ENCODE measurements at places on chromosomes 5 and 9.

GRCh38 chr5:87579678-87580077 lies 166.9 kb upstream of the CCNH start:
- DNase-seq = no peak

- DNase-seq = no peak
Observed at GRCh38 chr5:155532621-155533311, 519.2 kb downstream of the KIF4B start.

DNA sequence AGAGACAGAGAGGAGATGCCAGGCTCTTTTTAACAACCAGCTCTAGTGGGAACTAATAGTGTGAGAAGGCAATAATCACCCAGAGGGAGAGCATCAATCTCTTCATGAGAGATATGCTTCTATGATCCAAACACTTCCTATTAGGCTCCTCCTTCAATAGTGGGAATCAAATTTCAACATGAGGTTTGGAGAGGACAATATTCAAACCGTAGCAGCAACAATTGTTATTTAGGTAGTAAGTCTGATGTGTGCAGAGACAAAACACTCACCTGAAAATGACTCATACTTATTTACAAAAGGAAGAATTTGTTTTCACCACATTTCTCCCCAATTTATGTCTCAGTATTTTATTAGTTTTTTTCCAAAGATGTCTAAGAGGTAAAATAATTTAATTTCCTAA lies 144.3 kb downstream of the ST8SIA4 start:
- DNase-seq = no peak

GRCh38 chr9:121364077-121364476 lies 6.0 kb downstream of the STOM start:
- no peak for DNase-seq

- DNase-seq = no peak
Observed at GRCh38 chr5:142853682-142854081, 83.5 kb downstream of the ARHGAP26 start.

DNA sequence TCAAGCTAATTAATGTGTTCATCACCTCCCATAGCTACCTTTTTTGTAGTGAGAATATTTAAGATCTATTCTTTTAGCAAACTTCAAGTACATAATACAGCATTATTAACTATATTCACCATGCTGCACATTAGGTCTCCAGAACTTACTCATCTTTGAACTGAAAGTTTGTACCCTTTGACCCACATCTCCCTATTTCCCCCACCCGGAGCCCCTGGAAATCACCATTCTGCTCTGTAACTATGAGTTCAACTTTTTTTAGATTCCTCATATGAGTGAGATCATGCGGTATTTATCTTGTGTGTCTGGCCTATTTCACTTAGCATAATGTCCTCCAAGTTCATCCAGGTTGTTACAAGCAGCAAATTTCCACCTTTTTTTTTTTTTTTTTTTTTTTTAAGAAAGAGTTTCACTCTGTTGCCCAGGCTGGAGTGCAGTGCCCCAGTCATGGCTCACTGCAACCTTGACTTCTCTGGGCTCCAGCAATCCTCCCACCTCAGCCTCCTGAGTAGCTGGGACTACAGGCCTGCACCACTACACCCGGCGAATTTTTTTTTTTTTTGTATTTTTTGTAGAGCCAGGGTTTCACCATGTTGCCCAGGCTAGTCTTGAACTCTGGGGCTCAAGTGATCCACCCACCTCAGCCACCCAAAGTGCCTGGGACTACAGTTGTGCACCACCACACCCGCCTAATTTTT lies 100.4 kb upstream of the SAP30L start:
- no peak for DNase-seq

- no peak for DNase-seq
Observed at GRCh38 chr5:157860898-157861890, 2.2 kb upstream of the CLINT1 start.

- no peak for DNase-seq
Observed at GRCh38 chr5:177482359-177482795, 8.9 kb upstream of the DBN1 start.

DNA sequence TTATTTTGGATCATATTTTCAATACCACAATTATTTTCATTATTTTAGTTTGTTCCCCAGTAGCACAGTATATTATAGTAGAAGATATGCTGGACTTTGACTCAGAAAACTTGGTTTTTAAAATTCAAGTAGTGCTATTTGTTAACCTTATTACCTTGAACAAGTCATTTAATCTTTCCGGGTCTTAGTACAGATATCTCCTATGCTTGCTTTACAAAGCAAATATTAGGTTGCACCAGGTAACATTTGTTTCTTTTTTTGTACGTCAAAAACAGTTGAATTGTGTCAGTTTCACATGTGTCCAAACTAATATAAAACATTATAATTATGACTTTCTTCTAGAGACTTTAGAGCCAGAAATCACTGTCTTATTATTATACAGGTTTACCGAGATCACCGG lies 338.1 kb downstream of the ARL15 start:
- DNase-seq = no peak

GRCh38 chr9:17090041-17090440 lies 44.8 kb upstream of the CNTLN start:
- no peak for DNase-seq

- DNase-seq = no peak
Observed at GRCh38 chr5:128905568-128906110, 59.6 kb upstream of the SLC27A6 start.

- no peak for DNase-seq
Observed at GRCh38 chr5:90680921-90681563, 122.4 kb downstream of the ADGRV1 start.

DNA sequence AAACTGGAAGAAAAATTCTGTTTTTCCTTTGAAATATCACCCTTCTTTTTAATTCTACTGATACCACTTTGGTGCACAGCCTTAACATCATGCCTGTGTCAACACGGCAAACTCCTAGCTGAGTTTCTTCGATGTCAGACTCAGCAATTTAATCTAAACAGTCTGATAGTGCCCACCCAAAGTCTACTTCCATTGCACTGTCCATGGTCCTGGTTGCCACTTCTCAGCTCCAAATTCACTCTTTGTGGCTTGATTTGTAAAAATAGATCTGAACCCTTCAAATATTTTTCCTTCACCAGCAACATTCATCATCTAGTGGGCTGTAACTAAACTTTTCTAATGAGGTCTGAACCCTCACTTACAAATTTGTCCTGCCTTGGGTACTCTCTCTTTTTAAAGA lies 107.8 kb downstream of the NUDT12 start:
- no peak for DNase-seq

DNA sequence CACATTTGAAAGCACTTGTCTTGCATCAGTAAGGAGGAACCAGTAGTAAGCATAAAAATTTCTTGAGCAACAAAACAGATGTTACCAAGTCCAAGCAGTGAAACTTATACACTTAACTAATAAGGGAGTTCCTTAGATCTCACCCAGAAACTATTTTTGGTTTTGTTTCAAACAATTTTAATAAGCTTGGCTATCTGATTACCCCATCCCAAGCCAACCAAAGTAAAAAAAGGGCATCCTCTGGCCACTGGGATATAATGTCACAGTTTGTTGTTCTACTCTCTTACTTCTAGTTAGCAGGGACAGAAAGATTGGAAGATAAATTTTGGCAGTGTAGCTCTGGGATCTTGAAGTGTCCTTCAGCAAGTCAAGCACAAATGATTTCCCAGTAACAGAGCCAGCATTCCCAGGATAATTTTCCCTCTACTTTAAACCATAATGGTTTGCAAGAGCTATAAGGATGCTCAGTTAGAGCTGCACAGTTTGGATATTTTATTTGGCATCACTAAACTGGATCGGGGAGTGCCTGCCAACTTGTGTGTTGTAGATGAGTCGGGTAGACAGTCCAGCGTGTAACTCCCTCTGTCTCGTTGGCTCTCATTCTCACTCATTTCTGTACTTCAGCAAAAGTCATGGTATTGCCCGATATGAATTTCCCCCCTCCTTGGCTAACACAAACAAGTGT lies 161.9 kb upstream of the HMHB1 start:
- no peak for DNase-seq

- DNase-seq = no peak
Observed at GRCh38 chr9:89383030-89383720, 64.9 kb downstream of the SECISBP2 start.

DNA sequence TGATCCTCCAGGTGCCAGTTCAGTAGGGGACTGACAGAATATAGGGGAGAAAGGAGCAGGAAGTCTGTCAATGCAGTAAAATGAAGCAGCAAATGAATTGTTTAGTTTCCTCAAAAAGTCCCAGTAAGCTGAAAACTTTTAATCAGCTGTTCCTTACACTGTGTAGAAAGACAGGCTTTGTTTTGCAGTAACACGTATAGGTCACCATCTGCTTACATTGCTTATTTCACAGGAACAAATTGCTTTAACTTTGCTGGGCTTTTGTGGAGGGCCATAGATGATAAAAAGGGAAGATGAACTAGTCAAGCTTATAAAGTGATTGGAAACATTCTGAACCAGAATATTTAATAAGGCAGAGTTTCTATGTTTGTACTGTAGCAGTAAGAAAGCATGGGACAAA lies 331.3 kb upstream of the RFX3 start:
- no peak for DNase-seq

DNA sequence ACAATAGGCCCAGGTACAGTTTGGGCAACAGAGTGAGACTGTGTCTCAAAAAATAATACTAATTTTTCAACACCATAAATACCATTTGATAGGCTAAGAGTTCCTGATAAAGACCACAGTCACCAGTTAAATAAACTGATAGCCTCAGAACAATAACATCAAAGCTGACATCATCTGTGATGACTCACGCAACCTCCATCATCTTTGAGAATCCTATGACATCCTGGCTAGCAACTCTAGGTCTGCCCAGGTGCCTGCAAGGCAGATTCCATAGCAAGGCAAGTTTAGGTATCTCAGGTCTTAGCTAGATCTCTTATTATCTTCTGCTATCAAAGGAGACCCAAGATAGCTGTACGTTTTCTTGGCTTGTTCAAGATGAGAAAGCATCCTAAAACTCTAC lies 30.5 kb upstream of the UBAP2 start:
- no peak for DNase-seq

DNA sequence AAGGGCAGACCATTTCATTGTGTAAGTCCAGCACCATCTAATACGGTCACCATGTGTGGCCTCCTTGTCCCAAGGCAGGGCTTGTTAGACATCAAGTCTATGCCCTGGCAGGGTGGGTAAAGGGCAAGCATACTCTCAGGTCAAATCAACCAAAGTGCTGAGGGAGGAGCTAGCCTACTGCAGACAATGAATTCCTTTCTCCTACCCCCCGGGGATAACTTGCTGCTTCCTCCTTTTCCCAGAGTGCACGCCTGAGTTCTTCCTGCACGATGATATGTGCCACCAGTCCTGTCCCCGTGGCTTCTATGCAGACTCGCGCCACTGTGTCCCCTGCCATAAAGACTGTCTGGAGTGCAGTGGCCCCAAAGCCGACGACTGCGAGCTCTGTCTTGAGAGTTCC lies 71.4 kb downstream of the RFK start:
- DNase-seq = no peak

DNA sequence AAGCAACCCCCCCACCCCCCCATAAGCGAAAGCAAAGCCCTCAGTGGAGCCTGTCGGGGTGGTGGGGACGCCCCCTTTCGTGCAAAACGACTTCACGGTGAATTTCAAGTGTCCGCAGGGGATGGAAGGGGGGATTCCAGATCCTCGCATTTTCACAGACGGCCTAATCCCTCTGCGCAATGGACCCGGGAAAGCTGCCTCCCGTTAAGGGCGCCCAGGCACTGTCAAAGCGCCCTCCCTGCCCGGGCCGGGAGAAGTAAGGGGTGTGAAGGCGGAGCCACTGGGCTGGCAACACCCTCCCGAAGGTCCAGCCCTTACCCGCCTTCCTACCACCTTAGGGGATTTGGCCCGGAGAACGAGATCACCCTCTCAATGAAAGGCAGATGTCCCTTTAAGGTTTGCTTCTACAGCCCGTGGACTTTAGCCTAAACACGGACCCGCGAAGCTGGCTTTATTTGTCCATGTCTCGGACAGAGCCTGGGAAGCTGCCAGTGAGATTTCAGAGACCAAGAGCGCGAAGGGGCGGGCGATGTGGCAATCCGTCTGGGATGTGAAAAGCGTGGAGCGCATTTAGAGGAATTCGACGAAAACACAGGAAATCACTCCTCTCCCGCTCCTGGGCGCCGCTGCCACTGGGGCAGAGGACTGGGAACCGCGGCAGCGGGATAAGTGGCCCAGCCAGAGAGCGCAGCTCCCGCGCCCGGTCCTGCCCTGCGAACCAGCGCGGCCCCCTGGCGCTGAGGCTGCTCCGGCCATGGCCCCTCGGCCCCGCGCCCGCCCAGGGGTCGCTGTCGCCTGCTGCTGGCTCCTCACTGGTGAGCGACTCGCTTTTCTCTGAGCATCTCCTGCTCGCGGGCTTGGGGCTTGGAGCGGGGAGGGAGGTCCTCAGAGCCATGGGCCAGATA lies at the start of the genes ITGA1 and PELO:
Gene ITGA1, plus strand, starts transcription at position 317 of the 905 bp plus-strand sequence. Its CDS starts 438 bp downstream, at position 755.
Gene PELO, plus strand, starts transcription at position 317 of the 905 bp plus-strand sequence. CDS start 12,479 bp downstream, outside the sequence.
- DNase-seq = no peak

DNA sequence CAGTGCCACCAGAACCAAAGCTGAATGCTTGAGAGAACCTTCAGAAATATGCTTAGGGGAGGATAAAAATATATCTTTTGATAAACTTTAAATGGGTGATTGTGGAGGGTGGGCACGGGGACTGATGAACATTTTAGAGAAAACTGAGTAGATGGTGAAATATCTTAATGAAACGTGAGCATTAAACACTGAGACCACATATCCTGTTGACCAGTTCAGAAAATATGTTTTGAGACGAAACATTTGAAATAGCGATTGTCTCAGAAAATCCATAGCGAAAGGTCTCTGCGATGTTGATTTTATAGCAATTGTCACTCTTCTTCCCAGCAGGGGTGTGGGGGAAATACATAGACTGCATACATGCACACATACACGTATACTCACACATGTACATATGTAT lies 231.0 kb downstream of the ESM1 start:
- DNase-seq = no peak

DNA sequence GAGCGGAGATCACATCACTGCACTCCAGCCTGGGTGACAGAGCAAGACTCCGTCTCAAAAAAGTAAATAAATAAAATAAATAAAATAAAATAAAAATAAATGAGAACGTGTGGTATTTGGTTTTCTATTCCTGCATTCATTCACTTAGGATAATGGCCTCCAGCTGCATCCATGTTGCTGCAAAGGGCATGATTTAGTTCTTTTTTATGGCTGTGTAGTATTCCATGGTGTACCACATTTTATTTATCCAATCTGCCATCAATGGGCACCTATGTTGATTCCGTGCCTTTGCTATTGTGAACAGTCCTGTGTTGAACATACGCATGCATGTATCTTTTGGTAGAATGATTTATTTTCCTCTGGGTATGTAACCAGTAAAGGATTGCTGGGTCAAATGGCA lies 8.8 kb upstream of the RASGEF1C start:
- DNase-seq = no peak

DNA sequence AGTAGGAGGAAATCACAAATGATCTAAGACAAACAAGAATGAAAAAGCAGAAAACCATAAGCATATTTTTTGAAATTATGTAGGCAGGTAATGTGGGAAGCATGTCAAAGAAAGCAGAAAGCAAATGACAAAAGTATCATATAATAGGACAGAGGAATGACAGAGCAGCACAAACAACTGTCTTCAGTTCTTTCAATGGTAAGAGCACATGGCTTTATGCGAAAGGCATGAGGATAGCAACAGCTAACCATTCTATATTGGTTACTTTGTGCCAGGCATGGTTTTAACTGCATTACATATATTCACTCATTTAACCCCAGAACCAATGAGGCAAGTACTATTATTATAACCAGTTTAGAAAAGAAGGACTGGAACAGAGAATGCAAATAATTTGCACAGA lies 137.4 kb downstream of the FBXL7 start:
- no peak for DNase-seq

- no peak for DNase-seq
Observed at GRCh38 chr5:145668714-145669113, 166.4 kb downstream of the PRELID2 start.
